ENCODE measurements at places on chromosomes 16 and 17. TPM values are rescaled to one million over a fixed set of nuclear protein-coding genes. Genes with fewer than 3 reads are reported as not detected.

MGAT5B gene
- total RNA-seq: 0.09 TPM

ZNF624 gene
- total RNA-seq: 6.6 TPM

TOB1 gene
- 7.7 TPM for total RNA-seq

ASB16 gene
- total RNA-seq: not detected

KRTAP2-3 gene
- total RNA-seq: not detected

KRTAP9-4 gene
- total RNA-seq: not detected

ACSM2A gene
- 0.05 TPM for total RNA-seq

HSDL1 gene
- 21.2 TPM for total RNA-seq

GRCh38 chr16:14364386-14365199 lies 265.5 kb downstream of the PARN start:
- DNase-seq: no peak

DNA sequence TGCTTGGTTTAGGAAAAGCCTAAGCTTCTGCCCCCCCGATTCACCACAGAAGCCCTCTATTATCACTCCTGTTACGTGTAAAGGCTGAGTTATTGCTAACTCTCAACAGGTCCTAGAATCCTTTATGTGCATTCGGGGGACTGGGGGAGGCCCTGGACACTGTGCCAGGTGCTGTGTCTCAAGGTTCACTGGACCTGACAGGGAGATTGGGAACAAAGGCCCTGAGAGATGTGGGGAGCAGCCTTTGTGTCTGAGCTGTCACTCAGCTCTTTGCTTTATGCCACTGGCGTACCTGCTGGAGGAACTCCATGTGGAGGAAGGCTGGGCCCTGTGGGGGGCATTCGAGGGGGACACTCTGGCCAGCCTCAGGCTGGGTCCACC lies 65.9 kb downstream of the METRNL start:
- no peak for DNase-seq

DNA sequence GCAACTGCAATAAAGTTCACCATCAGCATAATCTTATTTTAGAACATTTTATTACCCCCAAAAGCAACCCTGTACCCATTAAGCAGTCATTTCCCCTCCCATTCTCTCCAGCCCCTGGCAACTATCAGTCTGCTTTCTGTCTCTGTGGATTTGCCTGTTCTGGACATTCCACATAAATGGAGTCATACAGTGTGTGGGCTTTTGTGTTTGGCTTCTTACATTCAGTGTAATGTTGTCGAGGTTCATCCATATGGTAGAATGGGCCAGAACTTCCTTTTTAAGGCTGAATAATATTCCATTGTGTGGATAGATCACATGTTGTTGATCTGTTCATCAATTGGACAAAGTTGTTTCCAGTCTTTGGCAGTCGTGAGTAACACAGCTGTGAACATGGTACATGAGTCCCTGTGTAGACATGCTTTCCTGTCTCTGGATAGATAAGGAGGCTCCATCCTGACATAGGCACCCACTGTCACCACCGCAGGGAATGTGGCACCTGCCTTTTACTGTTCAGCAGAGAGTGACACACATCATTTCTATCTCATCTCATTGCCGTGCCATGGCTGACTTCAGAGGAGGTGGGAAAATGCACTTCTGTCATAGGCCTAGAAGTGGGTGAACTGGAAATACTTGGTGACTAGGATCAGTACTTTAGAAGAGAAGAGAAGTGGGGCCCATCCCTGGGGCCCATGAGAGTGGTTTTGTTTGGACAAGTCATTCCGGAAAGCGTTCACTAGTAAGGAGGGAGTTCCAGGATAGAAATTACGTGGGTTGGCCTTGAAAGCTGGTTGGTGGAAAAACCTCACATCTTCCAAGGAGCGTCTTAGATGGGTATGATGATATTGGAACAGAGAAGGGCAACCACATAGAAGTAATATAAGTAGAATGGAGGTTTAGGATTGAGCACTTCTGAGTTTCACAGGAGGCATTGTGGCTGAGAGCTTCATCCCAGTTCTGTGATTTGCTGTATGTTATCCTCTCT lies 25.8 kb downstream of the EPN2 start:
- no peak for DNase-seq

DNA sequence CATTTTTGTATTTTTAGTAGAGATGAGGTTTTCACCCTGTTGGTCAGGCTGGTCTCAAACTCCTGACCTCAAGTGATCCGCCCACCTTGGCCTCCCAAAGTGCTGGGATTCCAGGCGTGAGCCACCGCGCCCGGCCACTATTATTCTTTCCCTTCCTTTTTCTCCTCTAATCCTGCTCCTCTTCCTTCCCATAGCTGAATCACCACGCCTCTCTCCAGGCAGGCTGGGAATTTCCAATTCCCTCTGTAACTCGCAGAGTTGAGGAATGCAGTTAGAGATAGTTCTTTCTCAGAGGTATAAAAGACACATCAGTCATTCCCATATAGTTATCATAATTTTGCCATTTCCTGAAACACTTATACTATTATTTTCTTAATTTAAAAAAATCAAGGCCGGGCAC lies 11.2 kb downstream of the METTL16 start:
- no peak for DNase-seq

GRCh38 chr16:30078744-30079143 lies 3.0 kb downstream of the PPP4C start:
- DNase-seq: no peak

DNA sequence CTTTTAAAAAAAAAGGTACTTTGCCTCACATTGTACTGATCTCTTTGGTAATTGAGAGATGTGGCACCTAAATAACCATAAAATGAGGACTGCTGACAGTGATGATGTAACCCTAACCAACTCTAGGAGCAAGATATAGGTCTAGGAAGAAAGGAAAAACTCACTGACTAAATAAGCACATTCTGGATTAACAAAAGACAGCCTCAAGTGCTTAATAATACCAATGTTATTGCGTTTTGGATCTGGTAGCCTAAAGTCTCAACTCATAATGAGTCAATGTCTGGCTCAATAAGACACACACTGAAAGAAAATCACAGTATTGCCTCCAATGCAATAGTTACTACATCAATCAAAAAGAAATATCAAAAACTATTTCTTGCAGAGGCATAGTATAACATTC lies 3.0 kb downstream of the ERN1 start:
- no peak for DNase-seq

DNA sequence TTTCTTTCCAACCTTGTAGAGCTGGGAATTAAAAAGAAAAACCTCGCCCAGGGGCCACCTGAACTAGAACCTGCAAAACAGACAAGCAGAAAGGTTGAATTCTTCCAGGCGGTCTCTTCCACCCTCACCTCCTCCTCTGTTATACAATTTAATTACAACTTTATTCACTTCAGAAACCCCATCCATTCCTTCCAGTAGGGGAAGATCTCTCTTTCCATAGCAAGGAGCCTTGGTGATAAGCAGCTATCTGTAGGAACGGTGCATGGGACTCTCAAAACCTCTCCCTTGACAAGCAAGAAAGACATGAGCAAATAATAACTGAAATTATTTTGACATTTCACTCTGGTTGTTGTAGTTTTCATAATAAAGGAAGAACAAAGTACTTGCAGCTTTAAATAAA lies 176.0 kb downstream of the RBFOX1 start:
- DNase-seq: no peak

DNA sequence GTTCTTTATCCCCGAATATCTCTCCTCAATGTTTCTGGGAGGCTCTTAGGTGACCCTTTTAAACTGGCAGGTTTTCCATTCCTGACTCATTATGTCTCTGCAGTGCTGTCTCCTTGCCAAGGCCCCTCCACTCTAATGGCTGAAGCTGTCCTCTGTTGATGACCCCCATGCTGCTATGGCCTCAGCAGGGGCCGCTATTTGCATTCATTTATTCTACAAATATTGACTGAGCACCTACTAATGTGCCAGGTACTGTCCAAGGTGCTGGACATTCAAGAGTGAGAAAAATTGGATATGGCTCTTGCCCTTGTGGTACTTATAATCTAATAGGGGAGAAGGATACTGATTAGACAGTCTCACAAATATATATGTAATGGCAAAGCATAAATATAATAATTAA lies 55.4 kb downstream of the GP2 start:
- DNase-seq: no peak

- no peak for DNase-seq
These were observed 14.6 kb downstream of the SREBF1 start for GRCh38 chr17:17822189-17822588.

DNA sequence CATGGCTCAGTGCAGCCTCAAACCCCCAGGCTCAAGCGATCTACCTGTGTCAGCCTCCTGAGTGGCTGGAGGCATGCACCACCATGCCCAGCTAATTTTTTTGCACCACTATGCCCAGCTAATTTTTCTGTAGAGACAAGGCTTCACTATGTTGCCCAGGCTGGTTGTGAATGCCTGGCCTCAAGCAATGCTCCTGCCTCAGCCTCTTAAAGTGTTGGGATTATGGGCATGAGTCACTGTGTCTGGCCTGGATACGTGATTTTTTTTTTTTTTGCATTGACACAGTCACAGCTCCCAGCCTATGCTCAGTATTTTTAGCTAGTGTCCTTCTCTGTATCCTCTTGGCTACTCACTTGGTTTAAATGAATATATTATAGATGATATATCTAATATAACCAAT lies 377.0 kb upstream of the TNRC6C start:
- no peak for DNase-seq

- DNase-seq: no peak
These were observed 1.2 kb downstream of the PCGF2 start for GRCh38 chr17:38746849-38747462.

GRCh38 chr17:12341328-12341727 lies 320.7 kb downstream of the MAP2K4 start:
- DNase-seq: no peak

GRCh38 chr16:48948911-48949310 lies 332.7 kb downstream of the CBLN1 start:
- no peak for DNase-seq

DNA sequence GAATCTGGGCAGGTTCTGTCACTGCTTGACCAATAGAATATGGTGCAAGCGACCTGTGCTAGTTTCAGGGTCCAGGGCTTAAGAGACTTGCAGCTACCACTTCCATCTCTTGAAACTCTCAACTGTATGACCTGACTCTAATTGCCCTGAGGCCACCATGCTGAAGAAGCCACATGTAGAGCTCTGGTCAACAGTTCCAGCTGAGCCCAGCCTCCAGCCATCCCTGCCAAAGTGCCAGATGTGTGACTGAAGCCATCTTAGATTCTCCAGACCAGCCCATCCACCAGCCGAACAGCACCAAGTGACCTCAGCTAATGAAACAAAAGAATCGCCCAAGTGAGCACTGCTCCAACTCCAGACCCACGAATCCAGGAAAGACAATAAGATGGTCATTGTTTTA lies 3.4 kb upstream of the MT2A start:
- DNase-seq: no peak

GRCh38 chr16:77509796-77510195 lies 75.0 kb upstream of the ADAMTS18 start:
- DNase-seq: no peak

- DNase-seq: no peak
These were observed 32.7 kb upstream of the LITAF start for GRCh38 chr16:11619327-11619851.

- DNase-seq: no peak
These were observed 560 bp downstream of the RAI1 start for GRCh38 chr17:17681744-17682292.

- no peak for DNase-seq
These were observed 7.8 kb upstream of the GSE1 start for GRCh38 chr16:85605051-85605911.

- no peak for DNase-seq
These were observed 35.3 kb downstream of the FA2H start for GRCh38 chr16:74739275-74739674.

GRCh38 chr17:81035521-81036196 lies 708 bp downstream of the BAIAP2 start:
- no peak for DNase-seq

DNA sequence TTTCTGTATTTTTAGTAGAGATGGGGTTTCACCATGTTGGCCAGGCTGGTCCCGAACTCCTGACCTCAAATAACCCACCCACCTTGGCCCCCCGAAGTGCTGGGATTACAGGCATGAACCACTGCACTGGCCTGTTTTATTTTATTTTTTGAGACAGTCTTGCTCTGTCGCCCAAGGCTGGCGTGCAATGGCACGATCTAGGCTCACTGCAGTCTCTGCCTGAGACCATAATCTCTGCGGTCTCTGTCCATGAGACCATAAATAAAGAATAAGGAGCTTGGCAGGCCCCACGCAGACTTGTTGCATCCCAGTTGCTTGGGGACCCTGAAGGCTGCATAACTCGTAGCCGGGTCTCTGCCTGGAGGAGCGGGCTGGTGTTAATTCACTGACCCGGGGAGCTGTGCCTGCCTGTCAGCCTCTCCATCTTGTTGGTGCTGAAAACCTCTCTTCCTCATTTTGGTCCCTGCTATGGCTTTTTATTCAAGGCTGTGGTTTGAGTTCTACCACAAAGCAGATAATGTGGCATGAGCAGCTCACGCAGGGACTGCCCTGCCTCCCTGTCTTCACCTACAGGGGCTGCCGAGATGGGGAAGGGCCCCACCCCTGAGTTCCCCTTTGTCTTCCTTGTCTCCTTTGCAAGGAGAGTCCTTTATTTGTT lies 82.1 kb downstream of the MSI2 start:
- no peak for DNase-seq

GRCh38 chr16:23968176-23968575 lies 132.4 kb downstream of the PRKCB start:
- DNase-seq: no peak

DNA sequence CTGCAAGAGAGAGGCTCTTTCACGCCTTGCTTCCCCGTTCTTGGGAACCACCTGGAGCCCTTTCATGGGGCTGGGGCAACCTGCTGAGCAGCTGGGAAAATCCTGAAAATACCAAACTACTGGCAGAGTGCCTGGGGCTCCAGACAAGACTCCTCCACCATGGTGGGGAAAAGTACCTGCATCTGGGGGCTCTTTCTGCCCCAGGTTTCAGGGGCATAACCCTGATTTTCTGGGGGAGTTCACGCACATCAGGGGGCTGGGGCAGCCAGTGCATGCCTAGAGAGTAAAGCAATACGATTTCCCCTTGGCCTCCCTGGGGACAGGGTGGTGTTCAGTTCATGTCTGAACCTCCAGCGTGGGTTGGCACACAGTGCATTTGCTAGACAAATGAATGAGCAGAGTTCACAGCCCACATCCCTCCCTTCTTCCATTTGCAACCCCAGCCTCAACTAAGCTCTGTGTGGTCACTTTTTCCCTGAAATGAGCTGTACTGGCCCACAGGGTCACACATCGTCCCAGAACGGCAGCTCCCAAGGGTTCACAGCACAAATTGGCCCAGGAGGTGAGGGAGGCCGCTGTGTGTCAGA lies 5.2 kb upstream of the CDC42EP4 start:
- DNase-seq: no peak

GRCh38 chr16:85988306-85988705 lies 89.3 kb downstream of the IRF8 start:
- no peak for DNase-seq

GRCh38 chr16:53944025-53944424 lies 240.1 kb downstream of the FTO start:
- no peak for DNase-seq

DNA sequence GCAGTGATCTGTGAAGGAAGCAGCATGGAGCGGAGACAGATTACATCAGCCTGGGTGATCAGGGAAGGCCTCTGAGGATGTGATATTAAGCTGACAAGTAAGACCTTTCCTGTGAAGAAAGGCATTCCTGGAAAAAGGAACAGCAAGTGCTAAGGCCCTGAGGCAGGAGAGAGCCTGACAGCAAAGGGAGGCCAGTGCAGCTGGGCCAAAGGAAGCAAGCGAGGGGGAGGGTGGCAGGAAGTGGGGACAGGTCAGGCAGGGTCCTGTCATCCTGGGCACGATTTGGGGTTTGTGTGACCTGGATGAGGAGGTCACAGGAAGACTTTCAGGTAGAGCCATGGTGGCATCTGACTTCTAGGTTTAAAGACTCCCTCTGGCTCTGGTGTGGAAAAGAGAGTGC lies 12.3 kb downstream of the CPNE2 start:
- DNase-seq: no peak
